ENCODE measurements at places on chromosomes 7 and 10.

DNA sequence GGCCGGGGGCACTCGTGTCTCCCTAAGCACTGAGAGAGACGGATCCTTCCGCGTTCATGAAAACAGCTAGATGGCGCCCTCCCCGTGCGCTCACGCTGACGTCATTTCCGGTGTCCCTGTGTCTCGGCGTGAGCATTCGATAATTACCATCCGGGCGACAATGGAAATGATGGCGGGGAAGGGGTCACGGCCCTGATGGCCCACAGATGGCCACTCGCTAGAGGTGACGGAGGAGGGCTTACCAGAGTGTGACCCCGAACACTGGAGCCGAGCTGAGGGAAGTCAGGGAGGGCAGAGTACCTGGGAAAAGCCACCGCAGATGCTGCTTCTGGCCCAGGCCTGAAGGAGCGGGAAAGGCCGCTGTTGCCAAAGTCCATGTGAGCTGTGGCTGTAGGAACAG lies 222.9 kb downstream of the TCERG1L start:
- DNase-seq: no peak

DNA sequence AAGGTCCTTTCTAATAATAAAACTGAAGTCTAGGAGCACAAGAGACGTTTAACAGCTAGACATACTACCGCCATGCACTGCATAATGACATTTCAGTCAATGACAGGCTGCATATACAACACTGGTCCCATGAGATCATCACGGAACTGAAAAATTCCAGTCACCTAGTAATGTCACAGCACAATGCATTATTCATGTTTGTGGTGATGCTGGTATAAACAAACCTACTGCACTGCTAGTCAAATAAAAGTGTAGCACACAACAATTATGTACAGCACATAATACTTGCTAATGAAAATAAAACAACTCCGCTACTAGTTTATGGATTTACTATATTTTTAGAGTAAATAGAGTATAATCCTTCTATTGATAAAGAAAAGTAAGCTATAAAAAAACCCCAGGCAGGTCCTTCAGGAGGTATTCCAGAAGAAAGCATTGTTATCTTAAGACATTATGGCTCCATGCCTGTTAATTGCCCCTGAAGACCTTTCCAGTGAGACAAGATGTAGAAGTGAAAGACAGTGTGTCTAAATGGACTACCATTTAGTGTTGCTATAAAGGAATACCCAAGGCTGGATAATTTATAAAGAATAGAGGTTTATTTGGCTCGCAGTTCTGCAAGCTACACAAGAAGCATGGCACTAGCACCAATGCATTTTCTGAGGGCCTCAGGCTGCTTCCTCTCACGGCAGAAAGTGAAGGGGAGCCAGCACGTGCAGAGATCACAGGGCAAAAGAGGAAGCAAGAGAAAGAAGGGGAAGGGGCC lies 47.1 kb downstream of the HIBADH start:
- DNase-seq: no peak

- DNase-seq: peak; percentile 14
These were observed 10.7 kb downstream of the HIP1 start for GRCh38 chr7:75727881-75728593.

- no peak for DNase-seq
These were observed 1223.8 kb downstream of the NXPH1 start for GRCh38 chr7:9657257-9657656.

- no peak for DNase-seq
These were observed 50.9 kb downstream of the SEMA3D start for GRCh38 chr7:85135977-85136376.

- DNase-seq: no peak
These were observed 310.1 kb downstream of the PTPRN2 start for GRCh38 chr7:158277219-158278141.

GRCh38 chr10:131131726-131132591 lies 179.6 kb downstream of the TCERG1L start:
- no peak for DNase-seq

DNA sequence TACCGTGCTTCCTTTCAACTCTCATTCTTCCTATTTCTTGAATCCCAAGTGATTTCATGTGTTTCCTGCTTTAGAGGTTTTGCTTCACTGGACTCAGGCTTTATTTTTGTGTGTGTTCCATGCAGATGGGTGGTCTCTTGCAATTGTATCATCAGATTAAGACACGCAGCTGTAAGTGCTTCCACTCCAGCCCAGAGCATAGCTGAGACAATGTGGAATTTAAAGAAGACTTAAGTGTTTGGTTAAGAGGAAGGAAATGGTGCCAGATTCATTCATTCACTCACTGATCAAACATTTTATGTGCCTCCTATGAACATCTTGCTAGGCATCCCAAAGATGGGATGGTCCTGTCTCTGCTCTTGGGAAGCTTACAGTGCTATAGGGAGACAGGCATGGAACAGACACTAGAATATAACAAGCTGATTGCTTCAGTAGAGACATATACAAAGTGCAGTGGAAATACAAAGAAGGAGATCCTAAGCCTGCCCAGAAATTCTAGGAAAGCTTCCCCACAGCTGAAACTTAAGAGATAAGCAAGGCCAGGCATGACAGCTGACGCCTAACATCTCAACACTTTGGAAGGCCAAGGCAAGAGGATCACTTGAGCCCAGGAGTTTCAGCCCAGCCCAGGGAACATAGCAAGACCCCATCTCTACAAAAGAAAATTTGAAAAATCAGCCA lies 46.1 kb upstream of the LRRC17 start:
- DNase-seq: no peak

DNA sequence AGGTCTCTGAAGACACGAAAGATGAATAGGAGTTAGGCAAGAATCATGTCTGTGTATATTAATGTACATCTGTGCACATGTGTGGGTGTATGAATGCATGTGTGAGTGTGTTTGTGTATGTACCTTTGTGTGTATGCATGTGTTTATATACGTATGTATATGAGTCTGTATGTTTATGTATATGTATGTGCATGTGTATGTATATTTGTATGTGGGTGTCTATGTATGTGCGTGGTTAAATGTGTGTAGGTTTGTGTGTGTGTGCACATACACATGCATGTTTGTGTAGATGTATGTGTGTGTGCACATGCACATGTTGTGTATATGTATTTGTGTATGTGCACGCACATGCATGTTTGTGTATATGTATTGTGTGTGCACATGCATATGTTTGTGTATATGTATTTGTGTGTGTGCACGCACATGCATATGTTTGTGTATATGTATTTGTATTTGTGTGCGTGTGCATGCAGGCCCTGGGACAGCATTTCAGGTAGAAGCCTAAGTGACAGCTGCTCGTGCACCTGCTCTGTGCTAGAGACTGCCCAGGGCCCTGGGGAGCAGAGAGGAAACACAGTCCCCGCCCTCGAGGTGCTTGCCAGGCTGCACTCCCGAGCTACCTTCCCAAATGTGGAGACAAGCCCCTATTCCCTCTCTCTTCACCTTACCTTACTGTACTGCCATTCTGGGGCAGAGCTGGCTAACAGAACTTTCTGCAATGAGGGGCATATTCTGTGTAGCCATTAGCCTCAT lies 12.1 kb downstream of the PNLIPRP1 start:
- no peak for DNase-seq

DNA sequence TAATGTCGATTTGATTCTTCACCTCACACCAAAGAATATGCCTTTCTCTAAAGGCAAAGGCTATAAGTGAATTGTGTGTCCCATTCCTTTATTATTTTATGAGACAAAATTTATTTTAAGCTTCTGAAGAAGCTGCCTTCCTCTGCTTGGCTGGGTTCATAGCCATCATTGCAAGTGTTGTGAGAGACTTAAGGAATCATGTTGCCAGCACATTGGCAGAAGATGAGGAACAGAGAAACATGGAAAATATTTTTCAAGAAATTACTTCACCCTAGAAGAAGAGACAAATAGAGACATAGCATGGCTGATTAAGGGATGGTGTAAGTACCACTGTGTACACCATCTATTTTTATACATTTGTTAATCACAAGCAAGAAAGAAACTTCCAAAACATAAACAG lies 230.1 kb upstream of the SEMA3E start:
- no peak for DNase-seq

DNA sequence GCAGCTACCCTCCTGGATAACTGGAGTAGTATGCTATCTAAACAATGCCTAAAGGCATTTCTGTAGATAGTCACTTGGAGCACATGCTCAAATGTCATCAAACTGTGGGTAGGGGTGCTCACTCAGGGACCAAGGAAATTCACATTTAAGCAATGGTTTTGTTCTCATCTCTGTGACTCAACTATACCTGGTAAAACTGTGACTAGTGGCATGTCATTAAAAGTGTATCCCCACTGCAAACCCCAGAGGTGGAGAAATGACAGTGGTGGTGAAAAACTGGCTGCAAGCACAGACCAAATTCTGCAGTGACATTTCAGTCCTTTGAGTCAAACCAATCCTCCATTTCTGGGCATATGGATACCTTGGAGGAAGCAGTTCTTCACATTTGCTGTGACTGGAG lies 134.2 kb upstream of the EFCAB10 start:
- no peak for DNase-seq

GRCh38 chr7:42479452-42479815 lies 242.4 kb upstream of the GLI3 start:
- DNase-seq: no peak

DNA sequence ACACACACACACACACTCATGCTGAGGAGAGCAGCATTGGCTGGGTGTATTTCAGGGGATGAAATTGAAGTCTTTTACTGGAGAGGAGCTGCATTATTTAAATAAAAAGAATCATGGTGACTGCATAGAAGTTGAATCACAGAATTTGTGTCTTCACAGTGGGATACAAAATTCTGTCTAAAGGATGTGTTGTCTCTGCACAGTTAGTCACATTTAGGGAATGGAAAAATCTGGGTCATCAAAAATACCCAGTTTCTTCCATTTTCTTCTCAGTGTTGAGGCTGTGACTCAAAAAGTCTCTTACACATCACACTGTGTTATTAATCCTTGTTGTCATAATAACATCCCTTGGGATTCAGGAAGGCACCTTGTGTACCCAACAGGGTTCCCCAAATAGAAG lies 10.9 kb downstream of the PAPSS2 start:
- DNase-seq: no peak

GRCh38 chr7:120070201-120070600 lies 202.8 kb upstream of the KCND2 start:
- DNase-seq: no peak

GRCh38 chr10:93841961-93842360 lies 51.8 kb upstream of the SLC35G1 start:
- no peak for DNase-seq

DNA sequence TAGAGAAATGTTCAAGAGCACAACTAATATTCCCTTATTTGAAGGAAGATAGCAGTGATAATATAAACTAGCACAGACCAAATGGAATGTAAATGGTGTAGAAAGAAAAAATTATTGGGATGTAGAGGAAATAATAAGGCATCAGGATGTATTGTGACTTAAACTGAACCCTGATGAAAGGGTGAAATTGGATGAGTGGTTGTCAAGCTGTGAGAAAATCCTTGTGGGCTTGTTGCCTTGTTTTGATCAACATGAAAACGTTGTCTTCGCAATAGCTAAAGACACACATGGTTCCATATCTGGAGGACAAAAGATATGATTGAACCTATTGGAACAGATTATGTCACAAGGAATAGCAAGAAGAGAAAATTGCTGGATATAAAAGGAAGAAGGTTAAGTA lies 40.3 kb upstream of the CNTNAP2 start:
- no peak for DNase-seq

- DNase-seq: no peak
These were observed 101.4 kb downstream of the ITGB8 start for GRCh38 chr7:20432071-20432470.

- DNase-seq: no peak
These were observed 45.7 kb upstream of the NXPH1 start for GRCh38 chr7:8387551-8388256.

DNA sequence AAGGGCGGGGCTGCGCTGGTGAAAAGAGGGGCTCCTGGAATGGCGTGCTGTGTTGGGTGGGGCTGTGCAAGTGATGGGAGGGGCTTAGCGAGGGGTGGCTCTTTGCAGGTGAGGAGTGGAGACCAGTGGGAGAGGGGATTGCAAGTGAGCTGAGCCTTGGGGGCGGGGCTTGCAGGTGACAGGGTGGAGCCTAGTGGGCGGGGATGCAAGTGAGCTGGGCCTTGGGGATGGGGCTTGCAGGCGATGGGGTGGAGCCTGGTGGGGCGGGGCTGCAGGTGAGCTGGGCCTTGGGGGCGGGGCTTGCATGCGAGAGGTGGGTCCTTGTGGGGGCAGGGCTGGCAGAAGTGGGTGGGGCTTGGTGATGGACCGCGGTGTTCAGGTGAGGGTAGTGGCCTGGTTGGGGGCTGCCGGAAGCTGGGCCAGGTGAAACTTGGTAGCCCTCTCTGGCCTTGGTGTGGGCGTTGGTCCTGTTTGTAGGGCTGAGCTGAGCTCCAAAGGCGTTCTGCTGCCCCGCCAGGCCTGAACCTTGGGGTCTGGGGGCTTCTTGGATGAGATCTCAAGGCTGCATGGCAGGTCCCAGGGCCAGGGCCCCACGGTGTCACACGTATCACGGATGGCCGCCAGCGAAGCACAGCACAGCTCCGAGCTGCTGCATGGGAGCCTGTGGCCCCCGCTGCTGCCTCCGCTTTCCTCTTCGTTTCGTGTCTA lies 743 bp upstream of the PITRM1 start:
- DNase-seq: peak; percentile 7

DNA sequence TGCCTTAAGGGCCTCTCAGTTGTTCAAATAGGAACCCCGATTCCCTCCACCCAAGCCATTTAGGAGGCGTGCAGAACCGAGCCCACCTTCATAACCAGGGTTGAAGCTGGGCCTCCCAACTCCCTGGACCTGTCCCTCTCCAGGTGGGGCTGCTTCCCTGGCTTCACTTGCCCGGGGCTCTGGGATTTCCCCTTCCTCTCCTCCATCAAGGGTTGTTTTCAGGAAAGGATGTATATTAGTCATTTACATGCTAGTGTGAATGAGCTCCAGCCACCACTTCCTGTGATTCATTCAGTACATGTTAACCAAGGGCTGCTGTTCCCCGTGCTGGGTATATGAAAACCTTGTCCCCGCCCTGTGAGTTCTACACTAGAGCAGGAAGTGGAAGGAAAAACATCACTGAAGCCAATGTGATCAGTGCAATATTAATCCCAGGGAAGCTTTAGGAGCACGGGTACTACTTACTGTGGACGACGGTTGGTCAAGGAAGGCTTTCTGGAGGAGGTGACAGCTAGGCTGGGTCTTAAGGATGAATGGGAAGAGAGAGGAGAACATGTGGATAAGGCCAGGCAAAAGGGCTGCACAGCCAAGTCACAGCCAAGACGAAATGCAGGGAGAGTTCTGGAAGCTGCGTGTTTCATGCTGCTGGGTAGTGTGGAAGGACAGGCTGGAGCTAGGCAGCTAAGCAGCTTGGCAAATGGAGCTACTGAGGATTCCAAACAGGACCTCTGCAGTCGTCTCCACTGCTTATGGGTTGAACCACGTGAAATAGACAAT lies 150.1 kb upstream of the SHH start:
- DNase-seq: no peak
